ENCODE measurements at places on chromosomes 3 and 15.
A peak's percentile ranks its signal among the peaks of the same experiment; 100 is the strongest.

- no peak for DNase-seq
Measured at GRCh38 chr15:47742334-47742733, 25.0 kb downstream of the SEMA6D start.

GRCh38 chr3:30986551-30986950 lies 92.1 kb upstream of the GADL1 start:
- DNase-seq: no peak

- DNase-seq: no peak
Measured at GRCh38 chr3:95177096-95177495, 1114.2 kb downstream of the NSUN3 start.

DNA sequence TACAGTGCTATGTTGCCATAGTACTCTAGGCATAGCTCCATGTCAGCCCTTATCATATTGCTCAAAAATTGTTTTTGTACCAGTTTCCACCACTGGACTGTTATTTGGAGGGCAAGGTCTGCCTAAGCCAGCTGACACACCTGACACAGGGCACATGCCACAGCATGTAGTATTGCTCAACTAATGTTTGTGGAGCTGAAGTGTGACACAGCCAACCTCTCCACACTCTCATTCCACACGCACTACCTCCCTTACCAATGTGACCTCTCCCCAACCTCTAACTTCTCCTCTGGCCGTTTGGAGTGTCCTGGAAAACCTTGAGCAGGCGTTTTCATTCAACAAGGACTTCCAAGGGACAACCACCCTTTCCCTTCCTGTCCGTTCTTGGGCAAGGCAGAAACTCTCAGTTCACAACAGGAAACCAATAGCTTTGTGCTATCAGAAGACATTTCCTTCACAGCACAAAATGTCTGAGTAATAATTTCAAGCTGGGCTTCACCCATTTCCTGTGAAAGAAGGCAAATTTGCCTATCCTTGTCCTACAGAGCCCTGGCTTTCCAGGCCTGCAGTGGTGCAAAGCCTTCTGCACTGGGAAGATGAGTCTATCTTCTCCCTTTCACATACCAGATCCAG lies 38.4 kb downstream of the TLNRD1 start:
- DNase-seq: no peak

GRCh38 chr3:16338999-16339398 lies 74.0 kb downstream of the OXNAD1 start:
- peak; percentile 46 for DNase-seq

DNA sequence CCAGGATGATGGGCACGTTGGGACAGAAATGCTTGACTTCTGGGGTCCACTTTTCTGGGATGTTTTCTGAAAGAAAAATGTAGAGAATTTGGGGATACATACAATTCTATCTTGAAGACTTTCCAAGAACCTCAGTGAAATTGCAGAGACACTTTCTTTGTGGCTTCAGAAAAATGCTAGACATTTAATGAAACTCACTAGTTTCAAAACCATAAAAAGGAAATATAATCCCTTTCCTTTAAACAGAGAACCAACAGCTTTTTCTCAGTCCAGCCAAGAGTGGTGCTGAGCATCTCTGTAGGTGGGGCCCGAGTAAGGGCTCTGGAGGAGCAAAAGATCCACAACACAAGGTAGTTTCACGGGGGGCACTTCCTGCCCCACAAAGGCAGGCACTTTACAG lies 4.4 kb upstream of the GPX1 start:
- no peak for DNase-seq

- peak; percentile 1 for DNase-seq
Measured at GRCh38 chr3:141737093-141737492, 1.0 kb upstream of the RNF7 start.

GRCh38 chr15:67120839-67121643 lies 55.6 kb downstream of the SMAD3 start:
- peak; percentile 93 for DNase-seq

GRCh38 chr15:61750271-61751084 lies 309.8 kb downstream of the VPS13C start:
- no peak for DNase-seq

GRCh38 chr3:5191555-5192304 lies 4.2 kb downstream of the EDEM1 start:
- DNase-seq: peak; percentile 36

DNA sequence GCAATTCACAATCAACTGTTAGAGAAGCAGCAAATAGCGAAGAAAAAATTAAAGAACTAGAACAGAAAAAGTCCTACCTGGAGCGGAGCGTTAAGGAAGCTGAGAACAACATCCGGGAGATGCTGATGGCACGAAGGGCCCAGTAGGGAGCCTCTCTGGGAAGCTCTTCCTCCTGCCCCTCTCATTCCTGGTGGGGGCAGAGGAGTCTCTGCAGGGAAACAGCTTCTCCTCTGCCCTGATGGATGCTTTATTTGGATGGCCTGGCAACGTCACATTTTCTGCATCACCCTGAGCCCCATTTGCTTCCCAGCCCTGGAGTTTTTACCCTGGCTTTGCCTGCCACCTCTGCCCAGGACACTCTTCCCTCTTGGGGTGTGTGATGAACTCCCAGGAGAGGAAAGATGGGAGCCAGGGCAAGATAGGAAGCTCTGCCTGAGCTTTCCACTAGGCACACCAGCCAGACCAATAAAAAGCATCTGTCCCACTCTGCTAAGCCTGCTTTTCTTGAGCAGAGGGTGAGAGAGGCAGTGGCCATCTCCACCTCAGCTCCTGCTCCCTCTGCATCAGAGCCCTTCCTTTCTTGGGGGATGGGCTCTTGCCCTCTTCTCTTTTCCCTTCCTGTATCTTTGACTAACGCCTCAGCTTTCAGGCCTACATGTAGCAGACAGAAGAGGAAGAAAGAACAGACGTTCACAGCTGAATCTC lies 39.4 kb downstream of the PPARG start:
- DNase-seq: no peak

GRCh38 chr15:65981837-65982626 lies 112.7 kb downstream of the RAB11A start:
- DNase-seq: peak; percentile 59

DNA sequence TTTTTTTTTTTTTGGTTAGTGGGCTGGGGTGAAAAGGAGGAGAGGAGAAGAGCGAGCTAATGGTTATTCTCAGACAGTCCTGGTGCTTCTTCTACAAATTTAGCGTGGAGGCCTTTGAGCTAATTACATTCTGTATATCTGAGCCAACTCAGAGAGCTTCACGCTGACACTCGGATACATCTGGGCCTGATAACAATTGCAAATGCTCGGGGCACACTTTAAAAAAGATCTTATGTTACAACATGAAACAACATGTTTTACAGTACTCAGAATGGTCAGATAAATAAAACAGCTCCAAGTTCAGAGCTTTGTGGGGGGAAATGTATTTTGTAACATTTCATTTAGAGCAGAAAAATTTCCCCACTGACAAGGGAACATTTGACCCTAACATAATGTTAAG lies 966.9 kb upstream of the NR2F2 start:
- DNase-seq: no peak

DNA sequence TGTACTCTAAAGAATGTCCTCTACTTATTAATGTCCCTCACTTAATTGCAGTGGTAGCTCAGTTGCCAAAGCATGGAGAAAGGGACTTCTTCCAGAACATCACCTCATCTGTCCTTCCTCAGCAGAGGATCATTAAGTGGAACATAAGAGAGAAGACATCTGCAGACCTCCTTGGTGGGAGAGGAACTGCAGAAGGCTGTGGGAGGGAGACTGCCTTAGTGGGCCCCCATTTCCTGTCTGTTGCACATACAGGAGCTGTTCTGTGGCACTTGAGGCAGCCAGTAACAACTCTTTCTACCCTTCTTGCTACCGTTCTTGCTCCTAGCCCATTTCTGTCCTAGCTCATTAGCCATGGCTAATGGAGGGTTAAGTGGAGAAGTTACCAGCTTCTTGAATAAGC lies 33.6 kb downstream of the HPS3 start:
- DNase-seq: no peak

DNA sequence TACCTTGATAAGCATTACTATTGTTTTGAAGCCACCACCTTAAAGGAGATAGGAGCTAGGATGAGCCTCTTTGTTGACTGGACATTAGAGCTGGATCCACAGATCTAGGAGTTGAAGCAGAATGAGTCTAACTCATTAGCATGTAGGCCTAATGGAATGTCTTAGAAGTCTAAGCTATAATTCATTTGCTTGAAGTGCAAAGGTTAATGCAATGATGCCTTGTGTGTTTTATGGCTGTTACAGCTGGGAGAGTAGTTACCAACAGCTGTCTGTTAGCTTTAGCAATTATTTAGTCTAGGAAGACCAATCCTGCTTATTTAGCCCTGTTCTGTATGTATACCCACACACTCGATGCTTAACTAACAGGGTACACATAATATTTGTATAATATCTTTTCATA lies 419.3 kb downstream of the TUSC7 start:
- DNase-seq: no peak

DNA sequence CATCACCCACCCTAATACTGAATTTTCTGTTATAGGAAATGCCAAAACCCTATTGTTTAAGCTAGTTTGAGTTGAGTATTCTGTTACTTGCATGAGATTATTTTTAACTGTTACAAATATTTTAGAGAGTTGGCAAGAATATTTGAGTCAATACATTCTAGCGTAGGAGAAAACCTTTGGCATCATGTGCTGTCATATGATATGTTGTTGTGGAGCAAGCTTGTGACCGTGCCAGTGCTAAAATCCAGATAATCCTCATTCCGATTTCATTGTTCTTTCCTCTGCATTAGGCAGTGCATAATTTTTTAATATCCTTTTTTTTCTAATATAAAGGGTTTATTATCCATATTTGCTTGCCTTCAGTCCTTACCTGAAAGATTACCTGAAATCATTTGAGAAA lies 168.0 kb upstream of the GMNC start:
- DNase-seq: no peak

GRCh38 chr3:179651687-179652446 lies 973 bp upstream of the USP13 start:
- no peak for DNase-seq

GRCh38 chr15:33145447-33145846 lies 49.1 kb downstream of the FMN1 start:
- DNase-seq: no peak

DNA sequence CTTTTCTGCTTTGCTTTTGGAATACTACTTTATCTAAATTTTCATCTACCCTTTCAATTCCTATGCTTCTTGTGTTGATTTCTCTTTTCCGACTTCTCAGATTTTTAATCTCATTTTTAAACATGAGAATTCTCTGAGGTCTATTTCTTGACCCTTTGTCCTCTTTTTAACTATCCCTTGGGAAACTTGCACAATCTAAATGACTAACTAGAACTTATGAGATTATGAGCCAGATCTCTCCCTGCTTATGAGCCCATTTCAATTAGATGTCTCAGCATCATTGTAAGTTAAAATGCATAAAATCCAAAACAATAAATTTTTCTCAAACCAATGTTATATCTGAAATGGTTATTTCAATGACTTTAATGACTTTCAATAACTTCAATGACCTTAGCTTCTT lies 296.9 kb upstream of the AGTR1 start:
- no peak for DNase-seq

DNA sequence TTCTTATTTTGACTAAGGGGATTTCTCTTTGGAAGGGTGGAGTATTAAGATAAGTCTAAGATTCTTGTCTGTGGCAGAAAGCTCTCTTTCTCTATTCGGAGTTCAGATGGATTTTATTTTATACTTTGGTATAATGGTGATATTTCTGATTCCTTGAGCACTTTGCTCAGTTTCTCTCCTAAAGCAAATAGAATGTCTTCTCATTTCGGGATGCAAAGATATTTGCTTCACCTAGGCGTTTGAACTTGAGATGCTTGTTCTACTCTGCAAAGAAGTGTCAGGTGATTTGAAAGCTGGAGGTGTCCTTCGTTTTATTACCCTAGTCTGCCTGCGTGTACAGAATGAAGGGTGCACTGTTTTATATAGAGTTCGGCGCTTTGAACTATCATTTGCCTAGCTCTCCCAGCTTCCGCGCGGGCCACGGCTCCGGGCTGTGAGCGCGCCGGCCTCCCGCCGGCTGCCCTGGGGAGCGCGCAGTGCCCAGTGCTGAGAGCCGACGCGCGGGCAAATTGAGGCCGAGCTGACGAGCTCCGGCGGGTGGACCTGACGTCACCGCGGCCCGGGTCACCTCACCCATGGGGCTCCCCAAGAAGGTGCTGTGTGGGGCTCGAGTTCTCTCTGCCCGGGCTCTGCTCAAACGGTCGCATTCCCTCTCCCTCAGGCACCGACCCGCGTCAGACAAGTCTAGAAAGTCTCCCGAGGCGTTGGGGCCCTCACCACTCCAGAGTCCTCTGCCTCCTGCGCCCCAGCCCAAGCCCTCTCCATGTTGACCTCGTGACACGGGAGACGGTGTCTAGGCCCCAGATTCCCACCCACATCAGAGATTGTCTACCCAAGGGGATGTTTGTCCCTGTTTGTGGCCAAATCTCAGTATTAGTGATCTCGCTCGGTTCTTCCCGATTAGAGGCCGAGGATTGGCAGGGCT lies 7.5 kb downstream of the SOX2 start:
- no peak for DNase-seq

GRCh38 chr3:45249391-45249790 lies 23.3 kb upstream of the TMEM158 start:
- DNase-seq: no peak

DNA sequence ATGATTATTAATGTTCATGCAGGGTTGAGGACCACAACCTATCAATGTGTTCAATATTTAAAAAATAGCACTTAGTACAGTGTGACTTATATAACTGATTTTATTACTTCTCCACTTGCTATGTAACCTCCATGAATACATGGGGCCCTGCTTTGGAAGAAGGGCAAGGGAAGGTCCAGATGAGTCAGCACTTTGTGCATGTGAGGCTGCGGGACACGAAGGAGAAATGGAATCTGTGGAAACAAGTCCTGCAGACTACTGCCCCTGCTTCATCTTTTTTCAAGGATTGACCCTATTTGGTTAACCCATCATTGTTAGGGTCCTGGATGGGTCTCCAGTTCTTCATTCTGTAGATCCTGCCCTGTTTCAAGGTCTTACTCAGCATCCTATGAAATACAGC lies 1.6 kb downstream of the NXPE3 start:
- DNase-seq: no peak

DNA sequence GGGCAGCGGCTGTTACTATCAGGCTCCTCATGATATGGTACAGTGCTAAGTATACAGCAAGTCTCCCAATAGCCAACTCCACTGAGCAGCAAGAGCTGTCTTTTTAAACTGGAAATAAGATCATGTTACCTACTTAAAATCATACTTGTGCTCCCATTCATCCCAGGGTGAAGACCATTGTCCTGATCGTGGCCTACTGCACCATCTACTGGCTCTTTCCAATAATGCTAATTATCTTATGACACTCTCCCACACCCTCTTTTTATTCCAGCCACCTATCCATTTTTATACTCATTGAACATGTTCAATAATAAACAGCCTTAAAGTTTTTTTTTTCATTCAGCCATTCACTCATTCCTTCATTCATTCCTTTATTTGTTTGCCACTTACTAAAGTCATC lies 117.7 kb downstream of the GBE1 start:
- no peak for DNase-seq
